Camera-type eye (tissue), 1 donor: ENCODE measurements at places on chromosomes 3 and 15. TPM values are rescaled to one million over a fixed set of nuclear protein-coding genes. Genes with fewer than 3 reads are reported as not detected.

LMCD1 gene
- total RNA-seq, result 65.8 TPM

RYR3 gene
- 14.1 TPM for total RNA-seq

PLA2G4D gene
- not detected for total RNA-seq

NT5DC2 gene
- total RNA-seq, result 62.9 TPM

SUCLG2 gene
- total RNA-seq, result 33.3 TPM

AADACL2 gene
- total RNA-seq, result 1.3 TPM

FILIP1L gene
- total RNA-seq, result 29.5 TPM

PLSCR1 gene
- total RNA-seq, result 40.4 TPM

ALDH1L1 gene
- 2.5 TPM for total RNA-seq

CFAP100 gene
- not detected for total RNA-seq

FANCD2OS gene
- total RNA-seq, result not detected

CELSR3 gene
- 26.3 TPM for total RNA-seq

SPSB4 gene
- 13.7 TPM for total RNA-seq

TMEM266 gene
- total RNA-seq, result 1.1 TPM

HGD gene
- total RNA-seq, result 0.82 TPM

SNX4 gene
- total RNA-seq, result 96.5 TPM

RHOV gene
- total RNA-seq, result 7.2 TPM

FRMD5 gene
- 25.5 TPM for total RNA-seq

RTF1 gene
- 67.2 TPM for total RNA-seq

XIRP1 gene
- total RNA-seq, result 4.5 TPM

SATB1 gene
- 89.1 TPM for total RNA-seq

CACNA1D gene
- 25.9 TPM for total RNA-seq

GOLGA8M gene
- 1.9 TPM for total RNA-seq

SCG5 gene
- total RNA-seq, result 42.4 TPM

BBX gene
- total RNA-seq, result 105 TPM

SPTBN5 gene
- 7.1 TPM for total RNA-seq

PRR23A gene
- total RNA-seq, result not detected

FGF7 gene
- 15.6 TPM for total RNA-seq

SH3BP5 gene
- total RNA-seq, result 69.2 TPM

PAK6 gene
- 5.4 TPM for total RNA-seq

CELF6 gene
- total RNA-seq, result 23.9 TPM

GPR160 gene
- 61.7 TPM for total RNA-seq

GATA2 gene
- 3.1 TPM for total RNA-seq

GOLGA6D gene
- total RNA-seq, result not detected

ALPK3 gene
- total RNA-seq, result 11.1 TPM

C3orf20 gene
- 0.22 TPM for total RNA-seq

GLDN gene
- total RNA-seq, result 5.1 TPM

GOLGA8G gene
- not detected for total RNA-seq

CCDC54 gene
- not detected for total RNA-seq

PATL2 gene
- 0.49 TPM for total RNA-seq

FAN1 gene
- total RNA-seq, result 53.0 TPM

VIPR1 gene
- total RNA-seq, result 3.7 TPM

BUB1B gene
- total RNA-seq, result 14.3 TPM

MGLL gene
- total RNA-seq, result 46.3 TPM

INSYN1 gene
- 19.9 TPM for total RNA-seq

SPATA12 gene
- total RNA-seq, result not detected

LTF gene
- 52.9 TPM for total RNA-seq

GNB4 gene
- total RNA-seq, result 46.9 TPM

GAP43 gene
- total RNA-seq, result 25.6 TPM

HRG gene
- total RNA-seq, result not detected

TRIM59 gene
- total RNA-seq, result 25.6 TPM

MLF1 gene
- total RNA-seq, result 20.2 TPM

SLC12A1 gene
- total RNA-seq, result 2.1 TPM

CASR gene
- total RNA-seq, result 0.05 TPM

SCAANT1 gene
- total RNA-seq, result not detected

FAM107A gene
- total RNA-seq, result 18.9 TPM
